ENCODE measurements at places on chromosomes 1 and 21. TPM values are rescaled to one million over a fixed set of nuclear protein-coding genes. Genes with fewer than 3 reads are reported as not detected.

The C1orf56 gene
- total RNA-seq, result 7.1 TPM

The ARHGEF10L gene
- 59.1 TPM for total RNA-seq

The DISP3 gene
- total RNA-seq, result not detected

The LCE1F gene
- not detected for total RNA-seq

The DYNLT4 gene
- total RNA-seq, result 1.9 TPM

The KRTAP19-3 gene
- total RNA-seq, result not detected

The F3 gene
- total RNA-seq, result 50.8 TPM

The C1orf87 gene
- total RNA-seq, result not detected

The TRIM67 gene
- total RNA-seq, result 0.08 TPM

The NBPF6 gene
- not detected for total RNA-seq

The AGO1 gene
- 18.8 TPM for total RNA-seq

The FAM76A gene
- 9.9 TPM for total RNA-seq

The EXO1 gene
- 0.44 TPM for total RNA-seq

The CFAP45 gene
- 1.1 TPM for total RNA-seq

The SLC9C2 gene
- total RNA-seq, result not detected

The UBL4B gene
- not detected for total RNA-seq

The XPR1 gene
- total RNA-seq, result 60.4 TPM

The ELF3 gene
- total RNA-seq, result 0.60 TPM

The WDR64 gene
- total RNA-seq, result not detected

The MFAP2 gene
- total RNA-seq, result 3.0 TPM

The WASF2 gene
- 51.2 TPM for total RNA-seq

The DMRTA2 gene
- not detected for total RNA-seq

The TNFRSF8 gene
- total RNA-seq, result 0.82 TPM

The PADI4 gene
- 0.22 TPM for total RNA-seq

The FAM163A gene
- total RNA-seq, result 0.16 TPM

The PLD5 gene
- 0.11 TPM for total RNA-seq

The YARS1 gene
- 35.5 TPM for total RNA-seq

The CYP2J2 gene
- total RNA-seq, result 91.7 TPM

The SF3B4 gene
- 25.3 TPM for total RNA-seq

The TMEM51 gene
- 4.1 TPM for total RNA-seq

The LCE1E gene
- not detected for total RNA-seq

The S100A16 gene
- total RNA-seq, result 38.8 TPM

The RAB3B gene
- total RNA-seq, result not detected

The BROX gene
- total RNA-seq, result 28.9 TPM

All from left ventricle myocardium inferior (tissue), 1 donor.